ENCODE measurements at places on chromosomes 4 and X.

GRCh38 chr4:15884666-15885065 is 53.9 kb downstream of the FGFBP1 start:
- no peak for DNase-seq

GRCh38 chrX:31459361-31459760 is 387.5 kb upstream of the FTHL17 start:
- DNase-seq, result no peak

DNA sequence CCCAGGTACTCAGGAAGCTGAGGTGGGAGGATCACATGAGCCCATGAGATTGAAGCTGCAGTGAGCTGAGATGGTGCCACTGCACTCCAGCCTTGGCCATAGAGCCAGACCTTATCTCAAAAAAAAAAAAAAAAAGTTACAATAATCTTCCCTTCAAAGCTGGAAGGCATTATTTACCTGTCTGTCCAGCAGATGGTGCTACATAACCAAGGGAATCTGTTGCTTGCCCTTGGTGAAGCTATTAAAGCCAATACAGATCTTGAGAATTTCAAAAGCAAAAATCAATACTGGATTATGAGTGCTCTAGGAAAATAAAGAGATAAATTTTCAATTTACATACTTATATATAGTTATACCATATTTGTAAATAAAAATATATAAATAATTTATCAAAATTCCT is 25.9 kb downstream of the PKD2 start:
- DNase-seq, result no peak

DNA sequence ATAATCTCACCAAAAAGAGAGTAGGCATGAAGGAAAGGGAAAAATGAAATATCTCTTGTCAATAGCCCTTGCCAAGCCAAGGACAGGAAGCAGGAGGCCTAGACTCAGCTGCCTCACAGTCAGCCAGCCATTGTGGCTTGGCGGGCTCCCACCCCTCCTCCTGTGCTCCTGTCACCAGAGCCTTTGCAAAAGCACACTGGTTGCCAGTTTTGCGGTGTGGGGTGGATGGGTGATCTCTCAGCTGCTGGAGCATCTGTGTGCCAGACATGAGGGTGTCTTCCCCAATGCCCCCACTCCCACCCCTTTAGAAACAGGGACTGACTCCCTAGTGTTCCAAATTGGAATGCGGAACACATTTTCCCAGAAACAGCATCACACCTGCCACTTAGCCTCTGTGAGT is 26.1 kb downstream of the ARHGEF6 start:
- no peak for DNase-seq

DNA sequence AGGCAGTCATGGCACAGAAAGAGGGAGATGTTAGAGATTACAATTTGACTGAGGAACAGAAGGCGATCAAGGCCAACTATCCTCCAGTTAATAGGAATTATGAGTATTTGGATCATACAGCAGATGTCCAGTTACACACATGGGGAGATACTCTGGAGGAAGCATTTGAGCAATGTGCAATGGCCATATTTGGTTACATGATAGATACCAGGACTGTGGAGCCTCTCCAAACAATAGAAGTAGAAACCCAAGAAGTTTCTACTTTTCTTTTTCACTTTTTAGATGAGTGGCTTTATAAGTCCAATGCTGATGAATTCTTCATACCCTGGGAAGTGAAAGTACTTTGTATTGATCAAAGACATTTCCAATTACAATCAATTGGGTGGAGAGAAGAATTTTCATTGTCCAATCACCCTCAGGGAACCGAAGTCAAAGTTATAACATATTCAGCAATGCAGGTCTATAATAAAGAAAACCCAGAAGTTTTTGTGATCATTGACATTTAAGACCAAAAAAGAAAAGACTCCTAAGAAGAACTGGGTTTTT is 139.1 kb downstream of the MAB21L2 start:
- no peak for DNase-seq

GRCh38 chr4:89245459-89245858 is 62.1 kb downstream of the GPRIN3 start:
- no peak for DNase-seq

GRCh38 chrX:37638047-37638446 is 47.5 kb upstream of the XK start:
- DNase-seq, result no peak

GRCh38 chr4:41400296-41400695 is 137.7 kb upstream of the LIMCH1 start:
- no peak for DNase-seq

DNA sequence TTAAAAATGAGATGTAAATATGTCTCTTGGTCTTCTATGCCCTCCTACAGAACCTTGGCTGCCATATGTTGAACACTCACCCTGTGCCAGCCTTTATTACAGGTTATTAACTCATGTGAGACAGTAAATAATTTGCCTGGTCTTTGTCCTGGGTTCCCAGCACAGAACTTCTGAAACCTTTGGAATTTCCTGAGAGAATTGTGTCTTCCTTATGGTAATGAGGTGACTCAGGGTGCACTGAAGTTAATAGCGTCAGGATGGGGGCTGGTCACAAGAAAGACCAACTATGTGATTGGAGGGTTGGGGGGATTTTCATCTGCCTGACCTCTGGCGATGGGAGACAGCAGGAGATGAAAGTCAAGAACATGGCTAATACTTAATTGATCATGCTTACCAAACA is 289.8 kb upstream of the STS start:
- DNase-seq, result no peak

DNA sequence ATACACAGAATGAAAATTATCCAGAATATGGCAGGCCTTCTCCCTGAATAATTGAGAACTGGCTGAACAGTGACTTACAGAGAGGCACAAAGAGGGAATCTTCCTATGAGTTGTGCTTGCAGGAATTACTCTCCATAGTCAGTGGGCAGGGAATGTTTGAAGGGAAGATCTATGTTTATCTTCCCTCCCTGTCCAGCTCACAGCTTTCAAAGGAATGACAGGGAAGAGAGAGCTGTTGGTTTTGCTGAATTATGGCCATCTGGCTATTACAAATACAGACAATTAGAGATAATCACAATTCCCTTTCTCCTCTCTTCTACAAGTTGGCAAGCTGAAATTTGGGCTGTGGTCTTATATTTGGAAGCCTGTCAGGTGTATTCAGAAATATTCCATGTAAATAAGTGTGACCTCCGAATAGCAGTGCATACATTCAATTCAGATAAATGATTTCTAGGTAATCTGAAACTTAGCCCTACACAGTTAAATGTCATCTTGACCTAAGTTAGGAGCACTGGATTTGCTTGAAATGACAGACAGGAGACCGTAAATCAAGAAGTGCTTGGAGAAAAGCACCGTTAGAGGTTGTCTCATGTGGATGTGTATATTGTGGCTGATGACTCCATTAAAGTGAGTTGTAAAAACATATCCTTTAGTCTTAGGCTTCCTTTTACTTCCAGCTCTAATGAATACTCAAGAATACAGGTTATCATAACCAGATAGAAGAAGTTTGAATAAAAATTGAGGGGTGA is 136.8 kb downstream of the C4orf33 start:
- no peak for DNase-seq

DNA sequence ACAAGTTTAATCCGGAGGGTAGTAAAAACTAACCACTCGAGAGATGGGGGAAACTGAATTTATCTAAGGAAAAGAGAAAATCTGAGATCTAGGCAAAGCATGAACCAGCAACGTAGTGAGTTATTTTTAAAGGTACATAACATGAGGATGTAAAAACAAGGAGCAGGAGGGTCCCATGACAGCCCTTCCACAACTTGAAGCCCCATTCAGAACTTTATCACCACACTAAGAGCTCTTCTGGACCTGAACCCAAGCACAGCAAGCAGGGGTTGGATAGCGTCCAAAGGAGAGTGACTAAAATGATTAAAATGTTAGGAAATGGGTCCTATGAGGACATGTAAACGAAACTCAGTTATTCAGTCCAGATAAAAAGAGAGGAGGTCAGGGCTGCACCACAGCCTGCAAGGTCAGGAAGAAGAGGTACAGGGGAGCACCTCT is 16.2 kb downstream of the SH3RF1 start:
- DNase-seq, result peak; percentile 68

DNA sequence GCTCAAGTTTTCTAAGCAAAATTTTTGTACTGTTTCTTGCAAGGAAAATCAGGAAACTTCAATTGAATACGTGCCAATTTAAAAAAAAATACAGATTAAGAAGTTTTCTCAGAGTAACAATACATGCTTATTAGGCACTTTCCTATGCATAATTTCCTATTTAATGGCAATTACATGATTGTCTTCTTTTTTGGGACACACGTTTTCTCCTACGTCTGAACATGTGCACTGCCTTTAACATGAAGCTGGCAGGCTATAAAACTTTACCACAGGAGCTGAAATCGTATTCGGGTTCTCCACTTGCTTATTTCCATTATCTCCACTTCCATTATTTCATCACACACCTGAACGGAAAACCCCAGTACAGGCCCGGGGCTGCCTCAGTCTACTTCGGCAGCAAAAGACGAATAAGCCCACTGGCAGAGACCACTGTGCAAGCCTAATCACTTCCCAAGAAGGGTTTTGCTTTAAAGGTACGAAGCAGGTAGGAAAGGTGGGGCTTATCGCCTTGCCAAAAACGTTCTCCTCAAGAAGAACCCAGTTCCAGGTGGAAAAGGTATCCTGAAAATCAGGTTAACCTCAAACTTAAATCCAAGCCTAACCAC is 575 bp downstream of the RCHY1 start:
- DNase-seq, result no peak

DNA sequence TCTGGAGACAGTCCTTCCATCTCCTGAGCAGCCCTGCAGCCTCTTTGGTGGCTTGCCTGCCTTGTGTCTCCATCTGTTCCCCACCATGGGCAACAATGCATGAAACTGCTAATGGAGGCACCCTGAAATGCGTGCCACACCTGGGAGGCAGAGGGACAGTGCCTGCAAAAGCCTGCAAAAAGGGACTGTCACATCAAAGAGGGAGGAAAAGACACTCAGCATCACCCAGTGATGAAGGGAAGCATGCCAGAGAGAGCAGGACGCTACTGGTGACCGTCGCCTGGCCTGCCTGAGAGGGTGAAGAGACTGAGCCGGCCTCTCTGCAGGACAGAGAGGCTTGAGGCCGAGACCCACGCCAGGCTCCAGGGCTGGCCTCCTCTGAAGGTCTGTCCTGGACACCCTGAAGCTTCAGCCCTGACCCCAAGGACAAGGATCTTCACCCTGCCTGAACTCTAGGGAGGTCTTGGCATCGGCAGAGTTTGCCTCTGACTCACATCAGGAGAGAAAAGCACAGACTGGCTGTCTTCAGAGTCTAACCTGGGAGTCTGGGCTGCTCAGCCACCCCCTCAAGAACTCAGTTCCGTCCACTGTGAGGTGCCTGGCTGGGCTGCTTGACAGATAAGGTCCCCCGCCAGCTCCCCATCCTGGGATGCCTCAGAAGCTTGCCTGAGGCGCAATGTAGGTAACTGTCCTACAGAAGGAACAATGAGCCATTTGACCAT is 8.1 kb downstream of the ACSL1 start:
- DNase-seq, result no peak

GRCh38 chr4:41537292-41537890 is 566 bp upstream of the LIMCH1 start:
- DNase-seq, result no peak

DNA sequence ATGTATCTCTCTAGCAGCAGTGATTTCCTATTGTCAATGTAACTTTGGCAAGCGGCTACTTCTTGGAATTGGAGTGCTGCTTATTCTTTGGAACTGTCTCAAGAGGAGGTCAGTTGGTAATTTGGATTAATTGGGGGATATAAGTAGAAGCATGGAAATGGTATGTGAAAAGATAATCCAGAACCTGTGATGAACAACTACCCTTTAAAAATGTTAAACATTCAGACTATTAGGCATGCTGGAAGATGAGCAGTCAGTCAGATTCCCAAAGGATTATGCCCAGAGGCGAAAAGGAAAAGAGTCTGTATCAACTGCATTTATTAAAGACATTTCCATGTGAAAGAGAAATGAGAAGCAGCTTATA is 62.5 kb downstream of the SEC24D start:
- DNase-seq, result no peak

- no peak for DNase-seq
Observed at GRCh38 chr4:187283201-187283955, 559.7 kb upstream of the FAT1 start.

DNA sequence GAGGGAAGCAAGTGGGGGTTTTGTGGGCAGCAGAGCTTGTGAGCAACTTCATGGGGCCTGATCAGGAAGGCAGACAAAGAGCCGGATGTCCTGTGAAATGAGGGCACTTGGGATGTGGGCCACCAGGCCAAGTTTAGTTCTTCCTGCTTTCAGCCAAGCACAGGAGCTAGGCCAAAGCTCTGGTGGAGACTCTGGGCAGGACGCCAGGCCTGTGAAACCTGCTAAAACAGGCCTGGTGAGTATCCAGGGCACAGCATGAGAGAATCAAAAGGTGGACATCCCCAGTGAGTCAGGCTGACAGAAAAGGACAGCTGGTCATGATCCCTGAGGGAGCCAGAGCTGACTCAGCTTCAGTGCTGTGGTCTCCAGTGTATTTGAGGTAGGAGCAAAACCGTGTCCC is 95.7 kb downstream of the NPNT start:
- DNase-seq, result peak; percentile 22

GRCh38 chr4:52010986-52011385 is 9.2 kb downstream of the LRRC66 start:
- no peak for DNase-seq

DNA sequence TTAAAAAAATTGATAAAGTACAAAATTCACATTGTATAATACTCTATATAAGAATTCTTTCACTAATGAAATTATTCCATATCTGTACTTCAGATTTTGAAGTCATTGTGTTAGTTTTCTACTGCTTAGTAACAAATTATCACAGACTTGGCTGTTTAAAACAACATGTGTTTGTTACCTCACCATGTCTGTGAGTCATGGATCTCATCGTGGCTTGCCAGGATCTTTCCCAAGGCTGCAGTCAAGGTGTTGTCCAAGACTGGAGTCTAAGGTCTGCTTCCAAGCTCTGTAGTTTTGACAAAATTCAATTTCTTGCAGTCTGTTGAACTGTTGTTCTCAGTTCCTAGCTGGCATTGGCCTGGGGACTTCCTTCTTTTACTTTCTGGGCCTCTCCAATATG is 1286.9 kb downstream of the ADGRL3 start:
- DNase-seq, result no peak

- no peak for DNase-seq
Observed at GRCh38 chrX:97030947-97031346, 147.2 kb downstream of the RPA4 start.

- no peak for DNase-seq
Observed at GRCh38 chrX:148037020-148037419, 55.9 kb downstream of the FMR1NB start.

DNA sequence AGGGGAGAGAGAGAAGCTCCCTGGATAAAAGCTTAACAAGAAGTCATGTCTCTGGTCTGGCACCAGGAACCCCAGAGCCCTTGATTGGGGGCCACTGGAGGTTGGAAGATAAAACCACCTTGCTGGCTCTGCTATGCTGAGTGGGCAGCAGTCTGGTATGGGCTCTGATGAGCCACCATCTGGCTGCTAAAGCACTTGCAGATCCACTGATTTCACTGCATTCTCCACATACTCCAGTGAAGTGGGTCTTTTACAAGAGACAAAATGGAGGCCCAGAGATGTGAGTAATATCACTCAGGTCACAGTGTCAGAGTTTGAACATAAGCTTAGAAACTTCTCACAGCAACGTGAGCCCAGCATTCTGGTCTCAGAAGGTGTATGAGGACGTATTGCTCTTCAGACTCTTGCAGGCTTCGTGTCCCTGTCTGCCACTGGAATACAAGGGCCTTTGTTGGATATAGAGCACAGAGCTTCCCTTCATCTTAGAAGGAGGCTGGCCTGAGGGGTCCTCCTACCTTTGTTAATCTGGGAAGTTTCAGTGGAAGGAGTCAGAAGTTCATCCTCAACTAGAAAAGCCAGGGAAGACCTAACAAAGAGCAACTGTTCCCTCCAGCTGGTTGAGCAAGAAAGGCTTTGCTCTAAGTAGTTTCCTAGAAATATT is 11.8 kb downstream of the CLDN2 start:
- DNase-seq, result no peak

Data from HS-5 (cell line).